ENCODE measurements at places on chromosomes 3 and 15.

GRCh38 chr3:170679190-170679589 lies 93.3 kb upstream of the SLC7A14 start:
- DNase-seq = no peak

DNA sequence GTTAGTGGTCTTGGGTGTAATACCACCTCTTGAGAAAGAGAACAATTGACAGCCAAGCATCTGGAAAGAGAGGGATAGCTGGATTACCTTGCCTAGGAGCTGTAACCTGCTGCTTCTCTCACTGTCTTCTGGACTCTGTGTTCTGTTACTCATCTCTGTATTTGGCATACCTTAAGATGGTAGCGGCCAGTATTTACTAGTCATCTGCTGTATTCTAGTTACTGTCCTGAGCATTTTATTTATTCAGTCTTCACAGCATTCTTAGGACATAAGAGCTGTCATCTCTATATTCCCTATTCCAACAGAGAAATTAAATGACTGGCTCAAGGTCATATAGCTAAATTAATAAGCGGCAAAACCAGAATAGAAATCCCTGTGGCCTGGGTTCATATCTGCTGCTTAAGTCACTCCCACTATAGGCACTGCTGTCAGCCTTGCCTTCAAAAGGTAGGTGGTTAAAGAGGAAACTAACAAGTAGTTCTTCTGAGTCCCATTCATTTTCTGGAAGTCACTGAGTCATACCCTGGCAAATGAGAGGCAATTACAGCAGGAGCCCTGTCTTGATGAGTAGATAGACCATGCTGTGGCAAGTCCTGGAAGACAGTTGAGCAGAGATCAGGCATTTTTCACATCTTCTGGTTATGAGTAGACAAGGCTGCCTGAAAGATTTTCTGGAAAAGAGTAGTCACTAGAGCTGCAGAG lies 68.2 kb downstream of the RAB7A start:
- no peak for DNase-seq

GRCh38 chr3:134640872-134641470 lies 9.9 kb downstream of the KY start:
- DNase-seq = no peak

GRCh38 chr15:70212286-70212962 lies 114.7 kb upstream of the TLE3 start:
- no peak for DNase-seq

- no peak for DNase-seq
Observed at GRCh38 chr3:155404486-155404885, 111.0 kb upstream of the STRIT1 start.

- no peak for DNase-seq
Observed at GRCh38 chr3:71495708-71496472, 87.6 kb downstream of the FOXP1 start.

GRCh38 chr15:73321496-73322450 lies 47.0 kb downstream of the HCN4 start:
- DNase-seq = no peak

GRCh38 chr15:43950531-43950930 lies 123.7 kb downstream of the WDR76 start:
- DNase-seq = no peak

GRCh38 chr3:18445401-18446148 lies 20.4 kb upstream of the SATB1 start:
- peak; percentile 54 for DNase-seq

GRCh38 chr3:54988838-54989630 lies 61.2 kb upstream of the LRTM1 start:
- no peak for DNase-seq

- DNase-seq = no peak
Observed at GRCh38 chr15:70222606-70223005, 124.9 kb upstream of the TLE3 start.

- no peak for DNase-seq
Observed at GRCh38 chr3:183629546-183630301, 5.7 kb upstream of the KLHL24 start.

DNA sequence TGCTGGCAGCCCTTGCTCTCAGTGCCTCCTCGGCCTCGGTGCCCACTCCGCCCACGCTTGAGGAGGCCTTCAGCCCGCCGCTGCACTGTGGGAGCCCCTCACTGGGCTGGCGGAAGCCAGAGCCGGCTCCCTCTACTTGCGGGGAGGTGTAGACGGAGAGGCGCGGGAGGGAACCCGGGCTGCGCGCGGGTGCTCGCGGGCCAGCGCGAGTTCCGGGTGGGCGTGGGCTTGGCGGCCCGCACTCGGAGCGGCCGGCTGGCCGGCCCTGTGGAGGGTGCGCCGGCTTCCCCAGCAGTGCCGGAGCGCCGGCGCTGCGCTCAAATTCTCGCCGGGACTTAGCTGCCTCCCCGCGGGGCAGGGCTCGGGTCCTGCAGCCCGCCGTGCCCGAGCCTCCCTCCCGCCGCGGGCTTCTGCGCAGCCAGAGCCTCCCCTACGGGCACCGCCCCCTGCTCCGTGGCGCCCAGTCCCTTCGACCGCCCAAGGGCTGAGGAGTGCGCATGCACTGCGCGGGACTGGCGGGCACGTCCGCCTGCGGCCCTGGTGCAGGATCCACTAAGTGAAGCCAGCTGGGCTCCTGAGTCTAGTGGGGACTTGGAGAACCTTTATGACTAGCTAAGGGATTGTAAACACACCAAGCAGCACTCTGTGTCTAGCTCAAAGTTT lies 231.5 kb downstream of the EFHB start:
- no peak for DNase-seq

DNA sequence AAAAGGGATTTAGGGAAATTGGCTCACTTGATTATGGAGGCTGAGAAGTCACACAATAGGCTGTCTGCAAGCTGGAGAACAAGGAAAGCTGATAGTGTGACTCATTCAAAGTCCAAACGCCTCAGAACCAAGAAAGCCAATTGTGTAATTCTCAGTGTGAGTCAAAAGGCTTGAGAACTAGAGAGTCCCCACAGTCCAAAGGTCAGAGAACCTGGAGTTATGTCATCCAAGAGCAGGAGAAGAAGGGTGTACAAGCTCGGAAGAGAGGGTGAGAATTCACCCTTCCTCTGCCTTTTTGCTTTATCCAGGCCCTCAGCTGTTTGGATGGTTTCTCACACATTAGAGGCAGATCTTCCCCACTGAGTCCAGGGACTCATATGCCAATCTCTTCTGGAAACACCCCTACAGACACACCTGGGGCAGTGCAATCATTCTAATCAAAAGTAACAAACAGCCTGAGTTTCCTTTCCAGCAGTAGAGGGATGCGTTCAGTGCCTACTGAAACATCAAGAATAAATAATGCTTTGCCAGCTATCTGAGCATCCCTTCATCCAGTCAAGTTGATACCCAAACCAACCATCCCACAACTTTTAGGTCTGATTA lies 271.5 kb downstream of the SATB1 start:
- no peak for DNase-seq

DNA sequence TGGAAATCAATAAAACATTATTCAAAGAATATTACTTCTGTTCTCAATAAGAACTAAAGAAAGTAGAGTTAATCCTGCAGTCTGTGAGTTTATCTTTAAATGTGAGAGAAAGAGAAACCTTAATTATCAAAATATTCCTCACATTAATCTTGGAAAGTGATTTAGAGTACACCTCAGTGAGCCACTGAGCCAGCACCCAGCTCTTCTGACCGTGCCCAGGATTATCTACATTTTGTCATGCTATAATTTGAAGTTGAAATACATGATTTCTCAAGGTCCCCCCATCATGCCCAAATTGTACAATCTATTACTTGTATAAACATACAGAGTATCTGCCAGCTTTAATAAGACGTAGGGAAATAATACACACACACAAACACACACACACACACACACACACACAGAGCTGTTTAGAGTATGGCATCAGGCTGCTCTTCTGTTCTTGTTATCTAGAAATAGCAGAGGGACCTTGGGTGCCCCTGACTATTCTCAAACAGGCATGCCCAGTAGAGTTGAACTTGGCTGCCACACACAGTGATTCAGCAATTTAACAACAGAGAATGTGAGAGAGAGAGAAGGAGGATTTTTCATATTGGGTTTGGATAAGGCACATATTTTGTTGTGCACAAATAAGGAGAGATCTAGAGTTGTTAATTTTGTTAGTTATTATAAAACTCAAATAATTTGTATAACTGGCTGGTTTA lies 74.4 kb downstream of the P2RY1 start:
- no peak for DNase-seq

Data from activated naive CD4-positive, alpha-beta T cell (primary cell).